ENCODE measurements at places on chromosomes 16 and 17.

DNA sequence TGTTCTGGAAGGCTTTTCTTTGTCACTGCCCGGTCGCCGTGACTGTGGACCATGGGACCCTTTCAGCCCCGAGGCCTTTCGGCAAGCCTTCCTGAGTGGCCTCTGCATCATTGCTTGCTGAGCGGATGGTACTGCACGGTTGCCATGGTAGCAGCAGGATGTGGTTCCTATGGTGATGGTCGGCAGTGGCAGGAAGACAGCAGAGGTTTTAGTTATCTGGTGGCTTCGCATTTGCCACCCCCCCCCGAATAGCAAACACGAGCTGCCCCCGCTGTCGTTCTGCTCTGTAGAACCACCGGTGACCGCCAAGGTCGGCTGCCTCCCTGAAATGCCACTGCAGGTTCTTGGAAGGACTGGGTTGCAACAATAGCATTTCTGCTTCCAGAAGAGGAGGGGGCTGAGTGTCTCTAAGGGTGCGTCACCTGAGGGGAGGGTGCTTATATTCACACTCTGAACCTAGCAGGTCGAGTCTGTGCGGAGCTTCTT lies 76.6 kb downstream of the CMIP start:
- no peak for DNase-seq

DNA sequence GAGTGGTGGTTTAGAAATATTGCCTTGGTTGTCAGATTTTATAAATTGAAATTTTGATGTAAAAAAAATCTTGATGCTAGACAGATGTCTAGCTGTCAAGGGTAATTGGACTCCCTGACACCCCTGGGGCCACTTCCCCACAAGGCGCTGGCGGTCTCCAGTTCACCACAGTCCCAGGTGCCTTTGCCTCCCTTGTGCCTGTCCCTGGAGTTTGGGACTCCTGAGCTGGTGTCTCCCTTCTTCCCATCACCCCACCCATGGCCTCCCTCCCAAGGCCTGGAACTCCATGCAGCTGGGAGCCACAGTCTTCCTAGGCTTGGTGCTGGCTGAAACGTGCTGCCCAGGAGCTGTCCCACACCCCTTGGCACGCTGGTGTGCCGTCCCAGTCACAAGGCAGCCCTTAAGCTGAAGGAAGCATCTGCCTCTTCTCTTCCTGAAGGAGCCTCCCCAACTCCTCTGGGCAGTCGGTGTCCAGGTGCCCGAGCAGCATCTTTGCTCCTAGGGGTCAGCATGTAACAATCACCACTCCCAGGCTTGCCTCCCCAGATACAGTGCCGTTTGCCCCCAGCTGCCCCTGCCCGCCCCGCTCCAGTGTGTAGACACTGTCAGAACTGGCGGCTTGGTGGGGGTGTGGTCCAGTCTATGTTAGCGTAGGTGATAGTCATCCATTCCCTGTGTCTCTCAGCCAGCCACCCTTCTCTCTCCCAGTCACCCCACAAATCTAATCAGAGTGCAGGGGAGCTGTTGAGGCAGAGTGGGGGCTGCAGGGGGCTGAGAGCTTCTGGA lies 26.2 kb downstream of the POLR3E start:
- DNase-seq: no peak

DNA sequence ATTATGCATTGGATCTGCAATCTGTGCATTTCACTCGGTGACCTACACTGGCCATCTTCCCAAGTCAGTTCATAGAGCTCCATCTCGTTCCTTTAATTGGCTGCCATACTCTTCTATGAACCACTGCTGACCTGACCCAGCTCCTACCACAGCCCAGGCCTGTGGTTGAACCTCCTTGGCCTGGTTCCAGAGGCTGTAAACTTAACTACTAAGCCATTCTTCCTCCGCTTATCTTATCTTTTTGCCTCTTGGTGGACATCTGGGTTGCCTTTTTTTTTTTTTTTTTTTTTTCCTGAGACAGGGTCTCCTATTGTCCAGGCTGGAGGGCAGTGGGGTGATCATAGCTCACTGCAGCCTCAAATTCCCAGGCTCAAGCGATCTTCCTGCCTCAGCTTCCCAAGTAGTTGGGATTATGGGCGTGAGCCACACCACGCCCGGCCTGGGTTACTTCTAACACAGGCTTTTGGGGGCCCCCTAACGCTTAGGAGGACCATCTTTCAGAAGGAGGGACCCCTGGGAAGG lies 18.3 kb downstream of the COQ7 start:
- DNase-seq: no peak

DNA sequence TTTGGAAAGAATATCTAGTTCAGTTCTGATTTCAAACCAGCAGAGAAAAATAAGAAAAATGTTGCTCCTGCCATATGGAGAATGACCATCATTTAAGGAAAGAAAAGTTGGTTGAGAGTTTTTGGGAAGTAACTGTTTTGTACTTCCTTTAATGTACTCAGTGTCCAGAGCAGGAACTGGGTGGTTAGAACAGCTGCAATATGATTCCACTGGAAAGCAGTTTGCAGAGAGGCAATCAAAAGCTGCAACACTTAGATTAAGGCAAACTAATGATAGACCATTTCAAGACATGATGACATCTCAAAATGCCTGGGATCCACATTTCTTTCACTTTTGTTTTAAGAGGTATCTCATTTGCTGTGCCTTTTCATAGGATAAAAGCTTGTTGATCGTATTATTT lies 313.3 kb upstream of the HSBP1 start:
- DNase-seq: no peak

DNA sequence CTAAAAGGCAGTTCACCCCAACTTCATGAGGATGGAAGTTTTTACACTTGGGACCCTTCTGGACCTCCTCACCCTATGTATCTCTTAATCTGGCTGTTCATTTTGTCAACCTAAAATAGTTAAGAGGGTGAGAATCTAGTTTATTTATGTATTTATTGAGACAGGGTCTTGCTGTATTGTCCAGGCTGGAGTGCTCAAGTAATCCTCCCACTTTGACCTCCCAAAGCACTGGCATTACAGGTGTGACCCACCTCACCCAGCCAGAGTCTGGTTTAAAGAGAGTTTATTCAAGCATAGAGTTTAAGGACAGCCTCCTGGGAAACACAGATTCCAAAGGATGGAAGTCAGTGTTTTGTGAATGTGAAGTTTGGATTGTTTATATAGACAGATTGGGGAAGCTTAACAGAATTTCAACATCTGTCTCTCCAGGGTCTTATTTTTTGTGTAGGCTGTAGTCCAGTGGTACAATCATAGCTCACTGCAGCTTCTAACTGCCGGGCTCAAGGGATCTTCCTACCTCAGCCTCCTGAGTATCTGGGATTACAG lies 8.0 kb upstream of the APPBP2 start:
- DNase-seq: no peak

GRCh38 chr17:32834104-32834503 lies 42.8 kb downstream of the MYO1D start:
- no peak for DNase-seq

DNA sequence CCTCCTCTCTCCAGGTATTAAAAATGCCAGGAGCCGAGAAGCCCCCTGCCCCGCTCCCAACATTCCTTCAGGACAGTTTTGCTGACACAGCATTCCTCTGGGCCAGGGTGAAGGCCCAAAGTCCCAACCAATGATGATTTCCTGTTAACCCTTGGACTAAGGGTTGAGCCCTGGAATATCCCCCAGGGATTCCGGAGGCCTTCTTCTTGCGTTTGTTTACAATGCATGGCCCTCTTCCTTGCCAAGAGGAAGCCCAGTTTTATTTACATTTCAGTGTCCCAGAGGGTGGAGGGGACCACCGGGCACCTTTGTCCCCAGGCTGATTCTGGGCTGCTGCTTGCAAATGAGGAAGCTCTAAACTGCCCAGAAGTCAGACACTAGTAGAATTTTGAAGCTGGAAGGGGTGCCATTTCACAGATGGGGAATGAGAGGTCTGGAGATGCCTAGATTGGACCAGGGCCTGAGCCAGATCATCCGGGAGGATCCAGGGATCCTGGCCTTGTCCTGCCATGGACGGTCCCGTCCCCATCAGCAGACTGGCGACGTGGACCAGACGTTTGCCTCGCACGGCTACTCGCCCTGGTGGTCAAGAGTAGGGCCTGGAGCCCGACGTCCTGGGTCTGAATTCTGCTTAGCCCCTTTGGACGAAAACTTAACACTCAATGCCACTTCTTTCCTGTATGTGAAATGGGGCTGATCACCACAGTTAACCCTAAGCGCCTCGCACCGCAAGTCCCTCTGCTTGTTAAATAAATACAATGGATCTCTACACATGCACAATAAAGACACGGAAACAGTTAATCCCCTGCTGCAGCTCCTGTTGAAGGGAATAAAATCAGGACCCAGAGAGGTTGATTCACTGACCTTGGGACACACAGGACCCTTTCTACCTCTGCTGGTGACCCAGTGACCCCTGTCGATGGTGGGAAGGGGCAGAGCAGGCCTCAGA lies 55.6 kb upstream of the CIBAR2 start:
- DNase-seq: no peak

GRCh38 chr16:81457326-81458133 lies 12.9 kb downstream of the CMIP start:
- DNase-seq: no peak

- DNase-seq: no peak
These were observed 183.2 kb downstream of the CYB561 start for GRCh38 chr17:63262751-63263476.

- no peak for DNase-seq
These were observed 32.3 kb upstream of the HS3ST3A1 start for GRCh38 chr17:13634021-13634420.

GRCh38 chr17:16820161-16820877 lies 130.3 kb downstream of the CCDC144A start:
- DNase-seq: no peak

Measured in NCI-H2081 treated with DMSO at 0.1 percent for 48 hours (cell line).